ENCODE measurements at places on chromosomes 2 and 18.

DNA sequence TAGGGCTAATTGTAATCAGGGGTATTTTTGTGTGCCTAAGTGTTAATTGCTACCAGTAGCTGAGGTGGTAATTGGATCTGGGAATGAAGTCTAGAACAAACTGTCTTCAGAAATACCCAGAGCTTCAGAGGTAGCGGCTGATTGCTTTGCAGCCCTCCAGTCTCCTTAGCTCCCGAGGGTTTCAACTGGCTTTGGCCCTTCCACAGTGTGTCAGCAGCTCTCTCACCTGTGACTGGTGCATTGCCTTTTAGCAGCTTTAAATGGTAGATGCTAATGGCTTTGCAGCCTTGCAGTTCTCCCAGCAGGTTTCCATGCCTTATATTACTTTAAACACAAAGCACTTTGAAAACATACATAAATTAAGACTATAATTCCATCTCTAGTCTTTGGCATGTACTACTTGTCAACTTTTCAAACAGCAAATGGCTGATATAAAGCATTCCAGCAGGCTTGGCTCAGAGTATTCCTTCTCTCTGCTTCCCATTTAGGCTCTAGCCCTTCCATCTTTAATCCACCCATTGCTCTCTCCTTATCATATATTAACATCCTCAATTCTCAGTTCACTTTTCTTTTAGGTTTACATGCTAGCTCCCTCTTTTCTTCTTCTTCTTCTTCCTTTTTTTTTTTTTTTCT is 156.4 kb upstream of the GALNT13 start:
- DNase-seq = no peak

DNA sequence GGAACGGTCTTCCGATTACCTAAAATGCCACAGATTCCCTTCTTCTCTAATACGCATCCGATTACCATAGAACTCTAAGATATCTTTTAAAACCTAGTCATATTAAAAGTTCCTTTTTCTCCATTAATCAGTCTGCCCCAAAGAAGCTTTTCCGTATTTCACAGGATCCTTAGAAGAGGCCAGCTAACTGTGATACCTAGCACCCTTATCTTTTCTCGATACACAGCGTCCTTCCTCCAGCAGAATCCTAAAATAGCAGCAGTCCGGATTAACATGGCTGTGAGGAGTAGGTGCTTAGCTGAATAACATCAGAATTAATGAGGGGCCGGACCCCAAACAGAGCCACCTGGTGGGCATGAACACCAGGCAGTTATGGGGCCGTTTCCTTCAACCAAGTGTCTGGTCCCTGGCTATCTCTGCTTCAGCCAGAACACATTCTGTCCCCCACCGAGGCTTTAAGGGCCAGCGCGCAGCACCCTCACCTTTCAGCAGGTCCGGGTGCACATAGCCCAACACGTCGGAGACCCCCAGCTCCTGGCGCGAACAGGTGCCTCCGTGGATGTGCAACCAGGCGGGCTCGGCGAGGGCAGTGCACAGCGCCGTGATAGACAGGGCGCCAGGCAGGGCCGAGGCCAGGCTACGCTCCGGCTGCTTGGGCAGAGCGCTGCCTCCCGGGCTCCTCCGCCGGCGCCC is 995 bp downstream of the TMEM127 start:
- DNase-seq = peak; percentile 46

GRCh38 chr2:126671488-126671887 is 15.5 kb downstream of the GYPC start:
- DNase-seq = no peak

GRCh38 chr2:148221166-148221565 is 200.3 kb downstream of the MBD5 start:
- no peak for DNase-seq

DNA sequence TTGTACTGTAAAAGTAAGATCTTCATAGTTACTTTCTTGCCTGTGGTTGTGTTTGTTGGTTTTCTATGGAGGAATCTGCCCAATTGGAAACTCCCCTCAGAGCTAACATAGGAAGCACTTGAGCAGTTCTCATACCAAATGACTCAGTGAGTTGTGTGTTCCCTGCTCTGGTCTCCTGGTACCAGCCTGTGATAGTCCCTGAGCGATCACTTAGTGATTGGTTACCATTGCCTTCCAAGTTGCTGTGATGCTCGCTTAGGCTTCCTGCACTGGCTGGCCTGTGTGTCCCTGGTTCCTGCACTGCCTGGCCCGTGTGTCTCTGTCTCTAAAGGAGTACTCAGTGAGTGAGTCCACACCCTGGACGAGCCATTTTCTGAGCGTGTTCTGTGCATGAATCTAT is 133.0 kb downstream of the MAP4K4 start:
- peak; percentile 92 for DNase-seq

GRCh38 chr2:110771547-110772382 is 39.4 kb downstream of the ACOXL start:
- DNase-seq = no peak

- DNase-seq = peak; percentile 55
Observed at GRCh38 chr2:237744613-237745249, 53.8 kb upstream of the RBM44 start.

GRCh38 chr18:55549474-55550104 is 38.4 kb downstream of the TCF4 start:
- DNase-seq = no peak

DNA sequence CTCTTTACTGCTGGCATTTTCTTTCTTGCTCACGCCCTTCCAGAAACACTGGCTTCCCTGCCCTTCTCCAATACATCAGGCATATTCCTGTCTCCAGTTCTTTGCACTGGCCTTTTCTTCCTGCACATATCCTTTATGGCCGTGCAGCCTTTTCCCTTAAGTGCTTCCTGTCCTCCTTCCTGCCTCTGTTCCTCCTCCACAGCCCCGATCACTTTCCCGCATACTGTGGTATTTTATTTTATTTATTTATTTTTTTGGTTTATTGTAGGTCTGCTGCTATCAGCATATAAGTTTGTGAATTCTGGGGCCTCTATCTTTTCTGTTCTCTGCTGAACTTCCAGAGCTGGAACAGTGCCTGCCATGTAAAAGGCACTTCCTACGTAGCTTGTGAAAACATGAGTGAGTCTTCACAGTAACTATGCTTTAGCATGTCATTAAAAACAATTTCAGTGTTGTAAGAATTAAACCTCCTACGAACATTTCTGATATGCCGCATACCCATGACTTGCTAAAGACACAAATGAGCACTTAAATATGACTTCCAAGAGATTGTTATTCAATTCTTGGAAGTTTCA is 289.1 kb downstream of the TRIB2 start:
- DNase-seq = peak; percentile 53
